Femur (tissue), 1 donor: ENCODE measurements at places on chromosomes 4 and X.

- no peak for DNase-seq
These were observed 80.7 kb upstream of the IGFBP7 start for GRCh38 chr4:57190601-57191481.

GRCh38 chrX:123493857-123494256 is 239.0 kb downstream of the THOC2 start:
- DNase-seq, result no peak

GRCh38 chrX:21379991-21380390 is 5.8 kb downstream of the CNKSR2 start:
- DNase-seq, result no peak

DNA sequence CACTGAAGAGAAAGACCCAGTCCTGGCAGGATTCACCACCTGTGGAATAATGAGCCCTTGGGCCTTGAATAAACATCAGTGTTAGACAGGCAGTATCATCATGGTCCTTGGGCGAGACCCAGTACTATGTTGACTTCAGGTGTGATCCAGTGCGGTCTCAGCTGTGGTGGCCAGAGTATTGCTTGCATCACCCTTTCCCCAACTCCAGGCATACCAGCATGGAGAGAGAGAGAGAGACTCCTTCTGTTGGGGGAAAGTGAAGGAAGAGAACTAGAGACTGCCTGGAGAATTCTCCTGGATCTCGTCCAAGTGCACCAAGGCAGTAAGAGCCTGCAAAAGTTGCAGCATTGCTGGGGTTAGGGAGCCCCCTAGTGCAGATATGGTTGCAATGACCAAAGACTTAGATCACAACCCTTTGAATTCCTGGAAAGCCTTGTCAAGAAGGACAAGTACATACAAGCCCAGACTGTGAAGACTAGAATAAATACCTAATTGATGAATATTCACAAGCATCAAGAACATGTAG is 61.1 kb upstream of the VAMP7 start:
- DNase-seq, result peak; percentile 55

- no peak for DNase-seq
These were observed 591.5 kb upstream of the PITX2 start for GRCh38 chr4:111214371-111214770.

GRCh38 chrX:40854242-40854641 is 118.9 kb upstream of the MED14 start:
- DNase-seq, result no peak

DNA sequence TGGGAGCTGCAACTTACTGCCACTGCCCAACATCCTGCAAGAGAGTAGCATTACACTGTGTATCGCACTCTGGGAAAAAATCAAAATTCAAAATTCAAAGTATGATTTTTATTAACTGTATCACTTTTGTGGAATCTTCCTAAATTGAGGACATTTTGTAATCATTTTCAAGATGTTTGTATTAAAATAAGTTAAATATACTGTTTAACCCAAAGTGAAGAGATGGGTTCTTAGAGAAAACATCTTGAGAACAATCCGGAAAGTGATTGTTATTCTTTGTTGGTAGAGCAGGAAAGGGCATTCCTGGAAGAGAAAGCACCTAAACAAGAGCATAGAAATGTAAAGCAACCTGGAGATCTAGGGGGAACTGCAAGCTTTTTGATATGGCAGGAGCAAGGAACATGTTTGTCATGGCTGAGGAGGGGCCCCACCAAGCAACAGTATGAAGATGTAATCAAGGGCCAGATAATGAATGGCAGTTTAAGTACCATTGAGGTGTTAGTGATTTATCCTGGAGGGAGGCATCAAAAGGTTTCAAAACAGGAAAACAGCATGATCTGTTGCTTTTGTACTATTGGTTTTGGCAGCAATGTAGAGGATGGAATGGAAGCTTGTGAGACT is 14.1 kb upstream of the SEC24D start:
- no peak for DNase-seq

DNA sequence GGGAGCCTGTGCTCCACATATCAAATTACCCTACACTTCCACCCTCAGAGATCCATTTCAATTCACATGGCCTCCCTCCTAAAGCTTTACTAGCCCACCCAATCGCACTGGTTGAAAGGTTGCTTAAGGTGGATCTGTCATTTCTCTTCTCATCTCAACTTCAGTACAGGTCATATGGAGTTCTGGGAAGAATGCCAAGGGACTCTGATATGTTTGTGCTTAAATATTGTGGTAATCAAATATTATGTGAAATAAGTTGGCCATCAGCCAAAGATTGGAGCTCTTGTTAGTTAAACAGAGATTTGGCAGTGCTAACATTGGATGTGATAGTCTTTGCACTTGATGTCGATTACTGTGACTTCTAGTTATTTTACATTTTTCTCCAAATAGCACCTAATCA is 20.5 kb downstream of the SEPTIN6 start:
- DNase-seq, result no peak

- DNase-seq, result no peak
These were observed 316.7 kb upstream of the DIPK2B start for GRCh38 chrX:45517090-45517973.

GRCh38 chr4:21191317-21191716 is 491.1 kb downstream of the PACRGL start:
- DNase-seq, result no peak

- no peak for DNase-seq
These were observed 27.4 kb downstream of the ADH5 start for GRCh38 chr4:99061048-99061700.

DNA sequence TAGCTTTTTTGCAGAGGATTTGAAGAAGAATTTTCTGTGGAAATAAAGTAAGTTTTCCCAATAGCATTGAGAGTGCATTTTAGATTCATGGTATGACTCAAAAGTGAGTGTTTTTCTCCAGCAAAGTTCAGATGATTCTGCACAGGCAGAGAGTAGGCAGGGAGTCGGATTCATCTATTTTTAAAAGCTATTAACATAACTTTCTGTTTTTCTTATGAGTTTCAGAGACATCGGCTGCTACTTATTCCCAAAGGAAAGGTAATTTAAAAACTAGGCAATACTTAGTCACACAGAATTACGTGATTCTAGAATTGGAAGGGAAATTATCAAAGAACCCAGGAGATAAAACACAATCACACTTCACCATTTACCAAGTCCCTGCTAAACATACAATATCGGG is 4.4 kb downstream of the CCDC110 start:
- DNase-seq, result no peak

GRCh38 chr4:145446184-145446583 is 35.5 kb upstream of the SMAD1 start:
- DNase-seq, result no peak

GRCh38 chr4:116303736-116304188 is 781.6 kb downstream of the TRAM1L1 start:
- no peak for DNase-seq

DNA sequence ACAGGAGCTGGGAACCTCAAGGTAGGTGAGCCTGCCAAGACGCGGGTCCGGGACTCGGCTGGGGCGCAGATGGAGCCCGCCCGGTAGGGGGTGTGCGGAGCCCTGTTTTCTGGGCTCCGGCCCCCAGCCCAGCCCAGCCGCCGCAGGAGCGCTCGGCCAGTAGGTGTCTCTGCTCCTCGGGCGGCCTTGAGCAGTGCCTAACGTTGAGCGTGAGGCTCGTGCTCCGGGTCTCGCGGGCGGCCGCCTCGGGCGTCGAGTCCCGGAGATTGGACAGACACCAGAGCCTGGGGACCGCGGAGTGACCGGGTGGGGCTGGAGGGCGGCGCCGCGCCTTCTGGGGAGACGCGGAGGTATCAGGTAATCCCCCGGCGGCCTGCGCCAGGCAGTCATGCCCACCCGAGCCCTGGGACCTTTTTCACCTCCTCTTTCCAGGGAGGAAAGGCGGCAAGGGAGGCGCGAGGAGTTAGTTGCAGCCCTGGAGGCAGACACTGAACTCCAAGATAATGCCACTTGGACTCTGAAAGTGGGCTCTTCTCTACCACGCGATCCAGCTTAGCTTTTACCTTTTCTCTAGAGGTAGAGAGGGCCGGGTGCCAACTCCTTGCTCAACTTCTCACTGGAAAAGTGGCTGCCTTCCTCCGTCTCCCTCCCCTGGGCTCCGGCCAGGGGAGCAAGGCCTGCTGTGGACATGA is 14.5 kb upstream of the FGG start:
- peak; percentile 57 for DNase-seq

- no peak for DNase-seq
These were observed 27.9 kb downstream of the SLAIN2 start for GRCh38 chr4:48369248-48369647.

GRCh38 chr4:76588274-76588673 is 153.2 kb downstream of the SHROOM3 start:
- no peak for DNase-seq

GRCh38 chrX:40746521-40746920 is 11.2 kb upstream of the MED14 start:
- DNase-seq, result no peak

GRCh38 chr4:148633720-148634119 is 191.5 kb upstream of the NR3C2 start:
- DNase-seq, result no peak

- no peak for DNase-seq
These were observed 5.8 kb downstream of the TBC1D19 start for GRCh38 chr4:26589705-26590104.

DNA sequence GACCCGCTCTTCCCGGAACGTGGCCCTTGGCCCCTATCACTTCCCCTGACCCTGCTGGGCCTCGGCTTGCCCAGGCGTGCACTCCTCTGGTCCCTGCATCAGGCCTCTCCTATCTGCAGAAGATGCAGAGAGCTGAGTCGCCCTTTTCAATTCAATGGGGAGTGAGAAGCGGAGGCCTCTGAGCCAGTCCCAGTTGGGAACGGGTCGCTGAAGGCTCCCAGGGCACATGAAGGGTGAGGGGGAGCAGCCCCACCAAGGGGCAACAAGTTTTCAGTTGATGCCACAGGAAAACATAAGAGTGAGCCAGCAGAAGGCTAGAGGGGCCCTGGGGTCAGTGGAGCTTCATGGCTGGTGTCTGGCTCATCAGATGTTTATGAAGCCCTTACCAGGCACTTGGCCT is 17.1 kb downstream of the PSAPL1 start:
- DNase-seq, result no peak

GRCh38 chr4:85676850-85677590 is 202.1 kb downstream of the ARHGAP24 start:
- peak; percentile 29 for DNase-seq

DNA sequence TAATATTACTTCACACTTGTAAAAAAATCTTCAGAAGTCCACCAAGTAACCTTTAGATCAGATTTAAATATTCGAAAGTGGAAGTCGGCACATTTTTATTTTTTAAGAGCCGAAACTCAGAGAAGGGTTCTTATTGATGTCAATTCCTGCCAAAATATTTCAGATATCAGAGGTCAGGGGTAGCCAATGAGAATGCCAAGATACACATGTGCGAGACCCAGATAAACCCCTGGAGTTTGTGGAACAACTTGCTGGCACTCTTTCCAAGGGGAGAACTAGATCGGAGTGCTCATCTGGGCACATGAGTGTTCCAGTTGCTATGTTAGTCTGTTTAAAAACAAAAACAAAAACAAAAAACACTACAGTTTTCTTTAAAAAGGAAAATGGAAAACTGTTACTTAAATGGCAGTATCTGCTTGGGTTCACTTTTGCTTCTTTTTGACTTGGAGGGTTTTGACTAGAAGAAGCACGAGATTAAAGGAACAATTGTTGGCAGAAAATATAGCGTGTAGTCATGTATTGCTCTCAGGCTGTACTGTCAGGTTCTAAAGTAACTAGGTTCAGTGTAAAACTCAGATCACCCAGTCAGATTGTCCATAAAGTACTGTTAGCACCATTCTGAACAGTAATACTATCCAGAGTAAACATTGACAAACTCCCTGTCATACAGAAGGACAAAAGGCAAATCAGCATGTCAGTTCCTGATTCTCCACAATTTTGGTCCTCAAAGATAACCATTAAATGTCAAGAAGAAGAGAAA is 188.0 kb upstream of the PACRGL start:
- DNase-seq, result no peak

DNA sequence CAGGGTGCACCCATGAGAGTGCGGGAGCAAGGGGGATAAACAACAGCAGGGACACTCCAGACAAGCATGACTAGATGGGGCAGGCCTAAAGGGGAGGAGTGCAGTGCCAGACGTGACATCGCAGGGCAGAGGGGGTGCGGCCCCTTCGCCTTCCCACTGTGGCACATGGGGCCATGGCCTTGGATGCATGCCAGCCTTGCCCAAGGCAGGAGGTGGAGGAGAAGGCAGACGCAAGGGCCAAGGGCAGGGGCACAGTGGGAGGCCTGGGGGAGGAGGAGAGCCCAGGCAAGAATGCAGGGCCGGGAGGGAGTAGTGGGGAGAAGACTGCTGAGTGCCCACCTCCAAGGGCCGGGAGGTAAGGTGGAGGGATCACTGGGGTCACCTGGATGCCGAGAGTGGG is 21.6 kb downstream of the PNMA6E start:
- no peak for DNase-seq

GRCh38 chrX:14028473-14028872 is 1.2 kb downstream of the GEMIN8 start:
- DNase-seq, result no peak

- DNase-seq, result no peak
These were observed 263.2 kb downstream of the DHX15 start for GRCh38 chr4:24321131-24321530.

GRCh38 chrX:48043056-48043455 is 28.4 kb downstream of the ZNF630 start:
- DNase-seq, result no peak

- no peak for DNase-seq
These were observed 113.5 kb upstream of the HSD17B10 start for GRCh38 chrX:53547668-53548067.

GRCh38 chr4:169047956-169048355 is 37.9 kb upstream of the CBR4 start:
- peak; percentile 65 for DNase-seq

DNA sequence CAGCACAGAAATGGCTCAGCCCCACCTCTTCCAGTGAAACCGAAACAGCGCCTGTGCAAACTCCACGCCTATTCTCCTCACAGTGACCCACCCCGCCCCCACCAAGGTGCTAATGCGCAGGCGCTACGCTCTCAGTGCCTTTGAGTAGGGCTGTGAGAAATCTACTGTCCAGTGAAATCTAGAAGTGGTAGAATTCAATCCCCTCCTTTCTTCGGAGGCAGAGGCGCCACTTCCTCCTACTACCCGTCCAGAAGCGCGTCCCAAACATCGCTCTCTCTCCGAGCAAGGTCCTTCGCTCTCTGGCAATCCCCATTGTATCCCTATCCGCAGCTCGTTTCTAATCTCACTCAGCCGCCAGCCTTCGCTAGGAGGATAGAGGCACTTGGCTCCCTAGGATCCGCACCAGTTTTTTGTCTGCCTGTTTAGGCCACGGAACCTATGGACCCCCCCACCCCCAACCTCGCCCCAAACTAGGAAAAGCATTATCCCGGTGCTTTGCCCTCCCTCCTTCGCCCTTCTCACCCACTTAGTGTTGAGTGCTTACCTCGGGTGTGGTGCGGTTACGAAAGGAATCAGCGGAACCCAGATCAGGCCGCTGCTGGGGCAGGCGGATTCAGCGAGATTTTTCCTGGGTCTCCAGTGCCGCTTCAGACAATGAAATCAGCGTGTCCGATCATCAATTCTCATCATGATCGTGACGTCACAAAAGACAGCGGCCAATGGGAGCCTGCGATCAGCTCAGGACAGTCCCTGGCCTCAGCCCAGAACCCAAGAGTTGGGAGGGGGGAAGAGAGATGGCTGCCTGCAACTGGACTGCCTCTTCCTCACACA is at the start of gene HDX:
Gene HDX, minus strand, starts transcription at position 656 of the 831 bp plus-strand sequence. CDS start 27,056 bp downstream, outside the sequence.
- peak; percentile 92 for DNase-seq
